ENCODE measurements at places on chromosomes 13 and 19.
A peak's percentile ranks its signal among the peaks of the same experiment; 100 is the strongest.

DNA sequence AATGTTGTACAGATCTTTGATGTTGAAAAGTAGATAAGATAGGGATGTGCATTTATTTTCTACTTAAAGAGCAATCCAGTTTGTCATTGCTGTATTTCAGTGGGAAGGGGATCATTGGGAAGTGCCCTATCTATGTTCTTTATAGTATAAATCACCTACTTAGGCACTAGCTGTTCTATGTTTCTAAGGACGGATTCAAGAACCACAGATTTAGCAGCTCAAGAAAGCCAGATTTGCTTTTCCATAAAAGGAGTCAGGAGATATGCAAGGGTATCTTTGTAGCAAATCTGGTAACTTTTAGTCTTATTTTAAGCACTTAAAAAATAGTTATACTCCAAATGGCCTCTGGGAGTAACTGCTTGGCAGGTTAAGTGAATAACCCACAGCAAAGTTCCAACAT, 23.7 kb downstream of the DCLK1 start:
- DNase-seq: no peak

- DNase-seq: no peak
Observed at GRCh38 chr13:73216381-73216831, 157.6 kb downstream of the KLF5 start.

GRCh38 chr19:10535613-10536012, 8.1 kb upstream of the ATG4D start:
- DNase-seq: no peak

GRCh38 chr13:45527699-45528462, 63.1 kb downstream of the COG3 start:
- no peak for DNase-seq

DNA sequence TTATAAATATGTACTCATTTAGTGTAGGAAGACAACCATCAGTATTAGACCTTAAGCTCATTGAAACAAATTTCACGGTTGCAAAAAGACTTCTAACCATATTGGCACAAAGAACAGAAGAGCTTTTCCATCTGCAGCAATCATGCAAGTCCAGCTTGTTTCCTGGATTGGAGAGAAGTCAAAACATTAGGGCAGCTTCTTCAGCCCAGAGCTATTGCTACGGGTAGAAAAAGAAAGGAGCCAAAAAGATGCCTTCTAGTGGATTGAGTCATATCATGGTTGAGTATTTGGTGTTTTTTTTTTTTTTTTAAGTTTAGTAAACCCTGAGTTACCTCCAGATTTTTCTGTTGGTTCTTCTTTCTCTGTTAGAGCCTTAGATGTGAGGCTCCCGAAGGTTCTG, 99.8 kb downstream of the WDFY2 start:
- no peak for DNase-seq

- DNase-seq: no peak
Observed at GRCh38 chr19:32914879-32915660, 45.5 kb upstream of the SLC7A9 start.

DNA sequence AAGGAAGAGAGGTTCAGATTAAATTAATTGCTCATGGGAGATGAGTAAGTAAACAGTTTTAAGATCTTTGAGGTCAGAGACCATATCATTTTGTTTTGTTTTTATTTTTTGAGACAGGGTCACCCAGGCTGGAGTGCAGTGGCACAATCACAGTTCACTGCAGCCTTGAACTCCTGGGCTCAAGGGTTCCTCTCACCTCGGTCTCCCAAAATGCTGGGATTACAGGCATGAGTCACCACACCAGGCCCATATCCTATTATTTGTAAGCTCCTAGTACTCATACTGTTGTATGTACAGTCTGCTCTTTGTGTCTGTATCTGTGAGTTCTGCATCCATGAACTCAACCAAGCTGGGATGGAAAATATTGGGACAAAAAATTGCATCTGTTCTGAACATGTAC, 6.0 kb upstream of the RASL11A start:
- no peak for DNase-seq

DNA sequence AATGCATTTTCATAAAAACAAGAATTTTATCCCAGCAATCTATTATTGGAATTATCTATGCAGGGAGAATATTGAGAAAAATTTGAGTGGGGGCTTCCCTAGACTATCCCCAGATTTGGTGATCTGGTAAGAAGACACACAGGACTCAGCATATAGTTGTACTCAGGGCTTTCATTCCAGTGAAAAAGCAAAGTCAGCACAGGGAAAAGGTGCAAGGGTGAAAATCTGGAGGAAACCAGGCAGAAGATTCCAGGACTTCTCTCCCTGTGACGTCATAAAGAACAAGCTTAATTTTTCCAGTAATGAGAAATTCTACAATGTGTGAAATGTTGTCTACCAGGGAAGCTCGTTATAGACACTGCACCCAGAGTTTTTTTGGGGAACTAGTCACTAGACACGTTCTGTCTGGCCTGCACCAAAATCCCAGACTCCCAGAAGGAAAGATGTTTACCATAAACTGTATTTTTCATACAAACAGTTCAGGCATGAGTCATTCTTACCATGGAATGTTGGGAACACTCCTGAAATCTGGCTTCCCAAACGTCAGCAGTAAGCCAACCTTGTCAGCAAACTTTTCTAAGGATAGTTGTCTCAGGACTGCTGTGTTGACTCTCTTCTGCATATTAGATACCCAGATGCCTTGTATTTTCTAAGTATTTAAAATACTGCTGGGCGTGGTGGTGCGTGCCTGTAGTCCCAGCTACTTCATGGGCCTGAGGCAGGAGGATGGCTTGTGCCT, 107.4 kb downstream of the DNAJC3 start:
- no peak for DNase-seq

DNA sequence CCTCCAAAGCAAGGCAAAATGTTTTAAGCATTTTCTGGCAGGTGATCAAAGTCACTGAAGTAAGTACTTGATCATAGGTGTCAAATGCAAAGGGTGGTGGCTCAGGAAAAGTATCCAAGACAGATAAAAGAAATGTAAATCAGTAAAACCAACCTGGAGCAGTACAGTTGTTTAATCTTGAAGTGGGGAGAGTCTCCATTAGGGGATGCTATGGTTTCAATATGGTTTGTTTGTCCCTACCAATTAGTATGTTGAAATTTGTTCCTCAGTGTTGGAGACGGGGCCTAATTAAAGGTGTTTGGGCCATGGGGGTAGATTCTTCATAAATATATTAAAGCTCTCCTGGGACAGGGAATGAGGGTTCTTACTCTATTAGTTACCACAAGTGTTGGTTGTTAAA, 1781.7 kb upstream of the PRR20A start:
- no peak for DNase-seq

GRCh38 chr19:32168606-32169005, 176.8 kb upstream of the ZNF507 start:
- no peak for DNase-seq

DNA sequence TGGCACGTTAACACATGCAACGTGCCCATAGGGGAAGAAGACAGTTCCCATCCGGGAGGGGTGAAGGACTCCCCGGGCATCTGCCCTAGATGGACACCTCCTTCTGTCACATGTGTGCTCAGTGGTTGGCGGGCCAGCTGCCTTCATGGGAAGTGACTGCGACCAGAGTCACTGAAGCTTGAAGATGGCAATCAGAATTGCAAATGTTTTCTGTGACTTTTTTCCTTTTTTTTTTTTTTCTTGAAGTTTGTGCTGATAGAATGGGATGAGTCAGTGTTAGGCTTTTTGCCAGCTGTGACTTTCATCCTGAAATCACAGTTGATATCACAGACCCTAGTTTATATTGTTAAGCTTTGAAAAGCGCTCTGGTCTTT, 109.2 kb upstream of the MCF2L start:
- DNase-seq: no peak

DNA sequence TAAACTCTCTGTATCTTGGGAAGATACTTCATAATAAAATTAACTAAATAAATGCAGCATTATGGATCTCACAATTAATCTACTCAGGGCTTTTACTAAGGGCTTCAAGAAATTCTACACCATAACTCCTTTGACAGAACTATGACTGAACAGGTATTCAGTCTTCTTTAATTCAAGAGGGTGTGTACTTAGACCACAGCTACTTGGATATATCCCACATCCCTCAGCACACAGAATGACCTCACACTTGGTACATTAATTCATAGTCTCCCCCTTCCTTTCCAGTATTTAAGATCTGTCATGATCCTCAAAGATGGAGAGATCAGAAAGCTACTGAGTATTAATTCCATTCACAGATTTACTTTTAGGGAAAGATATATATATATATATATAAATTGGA, 11.6 kb downstream of the DIAPH3 start:
- no peak for DNase-seq

GRCh38 chr19:39745643-39746042, 7.8 kb upstream of the CLC start:
- no peak for DNase-seq

DNA sequence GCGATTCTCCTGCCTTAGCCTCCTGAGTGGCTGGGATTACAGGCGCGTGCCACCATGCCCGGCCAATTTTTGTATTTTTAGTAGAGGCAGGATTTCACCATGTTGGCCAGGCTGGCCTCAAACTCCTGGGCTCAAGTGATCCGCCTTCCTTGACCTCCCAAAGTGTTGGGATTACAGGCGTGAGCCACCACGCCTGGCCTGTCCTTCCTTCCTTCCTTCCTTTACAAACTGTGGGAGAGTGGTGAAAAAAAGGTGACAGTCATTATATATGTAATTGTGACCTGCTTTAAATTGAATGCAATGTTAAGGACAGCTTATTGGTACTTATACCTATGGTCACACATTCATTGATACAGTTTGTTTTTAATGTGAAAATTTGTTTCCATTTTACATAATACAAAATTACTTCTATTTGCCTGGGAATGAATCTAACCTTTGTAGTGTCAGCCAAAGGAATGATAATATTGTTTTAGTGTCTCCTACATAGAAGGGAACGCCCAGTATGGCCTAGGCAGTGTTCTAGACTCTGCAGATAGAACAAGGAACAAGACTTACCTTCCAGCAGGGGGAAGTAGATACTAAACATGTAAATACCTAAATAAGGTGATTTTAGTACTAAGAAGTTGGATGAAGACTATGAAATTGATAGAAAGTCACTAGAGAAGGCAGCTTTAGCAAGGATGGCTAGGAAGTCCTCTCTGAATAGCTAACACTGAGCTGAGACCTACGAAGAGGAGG, 146.3 kb downstream of the GGACT start:
- DNase-seq: no peak

DNA sequence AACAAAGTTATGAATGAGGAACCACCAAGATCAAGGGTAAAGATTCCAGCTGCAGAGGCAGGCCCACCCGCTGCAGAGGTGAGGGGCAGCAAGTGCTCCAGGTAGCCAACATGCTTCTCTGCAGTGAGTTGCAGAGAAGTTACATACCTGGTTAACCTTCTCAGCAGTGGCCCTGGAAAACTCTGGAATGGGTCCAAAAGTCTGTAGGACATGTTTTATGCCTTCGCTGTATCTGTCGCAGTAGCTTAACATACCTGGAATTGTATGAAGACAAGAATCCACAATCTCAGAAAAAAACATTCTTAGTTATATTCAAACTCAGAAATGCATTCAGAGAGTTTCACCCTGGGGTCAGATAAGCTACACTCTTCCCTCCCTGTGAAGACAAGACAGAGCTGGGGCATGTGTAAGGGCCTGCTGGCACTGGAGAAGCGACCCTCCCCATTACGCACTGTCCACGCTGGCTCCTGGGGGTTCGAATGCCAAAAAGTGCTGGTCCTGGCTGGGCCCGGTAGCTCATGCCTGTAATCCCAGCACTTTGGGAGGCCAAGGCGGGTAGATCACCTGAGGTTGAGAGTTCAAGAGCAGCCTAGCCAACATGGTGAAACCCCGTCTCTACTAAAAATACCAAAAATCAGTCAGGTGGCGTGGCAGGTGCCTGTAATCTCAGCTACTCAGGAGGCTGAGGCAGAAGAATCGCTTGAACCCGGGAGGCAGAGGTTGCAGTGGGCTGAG, 121.0 kb downstream of the CRYL1 start:
- DNase-seq: peak; percentile 18

DNA sequence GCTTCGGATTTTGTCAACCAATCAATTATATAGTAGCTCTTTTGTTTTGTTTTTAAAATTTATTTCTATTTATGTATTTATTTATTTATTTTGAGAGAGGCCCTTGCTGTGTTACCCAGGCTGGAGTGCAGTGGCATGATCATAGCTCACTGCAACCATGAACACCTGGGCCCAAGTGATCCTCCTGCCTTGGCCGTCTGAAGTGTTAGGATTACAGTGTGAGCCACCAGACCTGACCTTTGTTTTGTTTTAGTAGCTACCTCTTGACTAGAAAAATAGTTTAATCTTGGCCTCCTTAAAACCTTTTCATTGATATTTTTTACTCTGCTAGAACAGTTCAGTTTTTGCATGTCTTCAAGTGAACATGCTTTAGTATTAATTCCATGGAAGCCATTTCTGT, 15.1 kb downstream of the GARRE1 start:
- DNase-seq: no peak

- DNase-seq: no peak
Observed at GRCh38 chr13:114298866-114299265, 15.4 kb upstream of the CHAMP1 start.

DNA sequence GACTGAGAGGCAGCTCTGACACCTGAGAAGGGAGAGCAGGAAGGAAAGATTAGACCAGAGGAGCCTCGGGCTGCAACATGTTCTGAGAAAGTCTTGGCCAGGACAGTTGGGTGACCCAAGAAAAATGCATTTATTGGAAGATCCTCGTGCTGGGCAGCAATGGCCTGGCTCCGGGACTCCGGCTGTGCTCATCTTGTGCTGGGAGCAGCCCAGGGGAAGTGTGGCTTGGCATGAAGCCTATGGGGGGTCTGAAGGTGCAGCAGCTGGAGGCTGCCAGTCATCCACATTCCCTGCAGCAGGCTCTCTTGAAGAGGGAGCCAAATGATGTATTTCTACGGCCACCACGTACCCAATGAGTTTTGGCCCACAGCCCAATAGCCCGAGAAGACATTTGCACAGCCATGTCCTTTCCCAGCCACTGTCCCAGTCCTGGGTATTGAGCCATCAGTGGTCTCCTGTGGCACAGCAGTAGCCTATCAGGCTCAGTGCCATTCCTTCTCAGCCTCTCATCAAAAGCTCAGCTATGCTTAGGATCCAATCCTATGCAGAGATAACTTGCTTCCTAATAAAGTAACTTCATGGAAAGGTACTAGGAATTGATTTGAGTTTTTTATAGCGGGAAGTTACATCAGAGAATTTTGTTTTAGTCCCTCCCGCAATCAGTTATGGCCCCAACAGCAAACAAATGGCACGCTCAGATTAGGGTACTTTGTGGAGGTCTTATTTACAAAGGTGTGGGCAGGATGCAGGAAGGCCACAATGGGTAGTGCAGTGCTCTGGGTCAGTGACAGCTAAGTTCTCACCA, 76.0 kb upstream of the MEDAG start:
- DNase-seq: no peak

DNA sequence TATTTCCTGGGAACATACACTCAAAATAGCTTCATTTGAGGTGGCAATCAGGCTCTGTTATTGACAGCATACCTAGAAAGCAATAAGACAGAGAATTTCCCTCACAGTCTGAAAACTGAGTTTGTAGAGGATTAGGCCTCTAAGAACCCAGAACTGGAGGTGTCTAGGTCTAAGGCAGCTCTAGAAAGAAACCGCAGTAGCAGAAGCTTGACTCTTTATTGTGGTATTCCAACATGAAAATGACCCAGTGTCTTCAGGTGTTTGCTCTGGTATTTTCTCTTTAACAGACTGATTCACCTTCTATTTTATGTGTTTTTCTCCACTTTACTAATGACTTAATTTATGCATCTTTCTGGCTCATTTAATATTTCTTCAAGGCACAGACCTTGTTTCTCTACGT, 8.5 kb downstream of the COG6 start:
- DNase-seq: no peak

Measured in ecto neural progenitor cell (in vitro differentiated cells).